Stimulated activated CD8-positive, alpha-beta memory T cell treated with anti-CD3 and anti-CD28 coated beads, Interleukin-7, amount 100 ng/mL, for 1 hour (primary cell): ENCODE measurements at places on chromosomes 11 and 22.

DNA sequence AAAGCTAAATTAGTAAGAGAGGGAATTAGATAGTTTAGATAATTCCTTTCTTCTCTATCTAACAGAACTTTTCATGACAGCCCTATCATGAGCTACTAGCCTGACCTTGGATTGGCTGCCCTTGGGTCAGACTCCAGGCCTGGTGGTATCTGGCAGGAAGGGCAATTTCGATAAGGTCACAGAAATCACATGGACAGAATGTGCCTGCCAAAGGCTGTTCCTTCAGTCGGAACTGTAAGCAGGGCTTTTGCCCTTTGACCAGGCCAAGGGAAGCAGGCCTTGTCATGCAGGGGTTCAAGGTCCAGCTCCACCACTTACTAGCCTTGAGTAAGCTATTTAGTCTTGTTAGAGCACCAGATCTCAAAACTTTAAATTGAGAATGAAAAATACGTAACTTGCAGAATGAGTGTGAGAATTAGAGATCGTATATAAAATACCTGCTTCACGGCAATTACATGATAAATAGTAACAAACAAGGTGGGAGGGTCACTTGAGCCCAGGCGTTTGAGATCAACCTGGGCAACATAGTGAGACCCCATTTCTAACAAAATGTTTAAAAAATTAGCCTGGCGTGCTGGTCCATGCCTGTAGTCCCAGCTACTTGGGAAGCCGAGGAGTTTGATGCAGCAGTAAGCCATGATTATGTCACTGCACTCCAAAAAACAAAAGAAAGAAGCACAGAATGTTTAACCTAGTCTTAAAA lies 60.8 kb upstream of the SC5D start:
- no peak for DNase-seq

DNA sequence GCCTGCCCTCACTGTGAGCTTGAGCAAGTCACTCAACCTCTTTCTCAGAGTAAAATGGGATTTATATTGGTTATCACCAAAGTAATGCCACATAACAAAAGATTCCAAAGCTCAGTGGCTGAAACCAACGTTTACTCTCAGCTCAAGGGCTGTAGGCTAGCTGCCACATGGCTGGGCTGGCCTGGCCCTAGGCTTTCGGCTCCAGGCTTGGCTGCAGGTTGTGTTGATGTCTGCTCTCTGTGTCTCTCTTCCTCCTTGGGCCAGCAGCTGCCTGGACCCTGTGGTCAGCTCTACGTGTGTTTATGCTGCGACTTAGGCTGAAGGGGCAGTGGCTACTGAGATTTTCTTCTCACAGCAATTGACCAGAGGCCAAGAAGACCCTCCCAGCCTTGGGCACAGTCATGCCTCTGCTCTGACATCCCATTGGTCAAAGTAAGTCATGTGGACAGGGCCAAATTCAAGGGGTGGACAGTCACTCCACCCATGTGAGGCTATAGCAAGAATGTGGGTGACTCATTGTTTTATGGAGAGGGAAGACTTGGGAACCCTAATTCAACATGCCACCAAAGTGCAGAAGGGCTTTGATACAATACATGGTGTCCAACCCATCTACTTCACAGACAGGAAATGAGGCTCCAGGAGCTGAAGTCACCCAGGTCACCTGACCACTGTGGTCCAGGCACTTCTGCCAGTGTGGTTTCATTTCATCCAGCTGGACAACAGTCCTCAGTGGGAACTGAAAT lies 90.6 kb downstream of the TSPAN18 start:
- no peak for DNase-seq

DNA sequence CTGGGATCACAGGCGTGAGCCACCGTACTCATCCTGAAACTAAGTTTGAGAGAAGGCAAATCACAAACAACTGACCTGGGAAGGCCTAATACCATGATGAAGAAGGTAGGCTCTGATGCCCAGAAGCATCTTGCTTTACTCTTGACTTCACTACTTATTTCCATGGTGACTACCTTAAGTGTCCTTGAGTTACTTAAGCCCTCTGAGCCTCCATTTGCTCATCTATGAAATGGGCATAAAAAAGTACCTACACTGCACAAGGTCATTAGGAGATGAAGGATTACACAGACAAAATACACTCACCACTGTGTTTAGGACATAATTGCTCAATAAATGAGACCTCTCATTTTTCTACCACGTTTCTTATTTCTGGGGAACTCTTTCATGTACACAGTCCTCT lies 27.9 kb downstream of the EIF4ENIF1 start:
- no peak for DNase-seq

- DNase-seq: no peak
Observed at GRCh38 chr22:49142891-49143290, 684.8 kb downstream of the BRD1 start.

DNA sequence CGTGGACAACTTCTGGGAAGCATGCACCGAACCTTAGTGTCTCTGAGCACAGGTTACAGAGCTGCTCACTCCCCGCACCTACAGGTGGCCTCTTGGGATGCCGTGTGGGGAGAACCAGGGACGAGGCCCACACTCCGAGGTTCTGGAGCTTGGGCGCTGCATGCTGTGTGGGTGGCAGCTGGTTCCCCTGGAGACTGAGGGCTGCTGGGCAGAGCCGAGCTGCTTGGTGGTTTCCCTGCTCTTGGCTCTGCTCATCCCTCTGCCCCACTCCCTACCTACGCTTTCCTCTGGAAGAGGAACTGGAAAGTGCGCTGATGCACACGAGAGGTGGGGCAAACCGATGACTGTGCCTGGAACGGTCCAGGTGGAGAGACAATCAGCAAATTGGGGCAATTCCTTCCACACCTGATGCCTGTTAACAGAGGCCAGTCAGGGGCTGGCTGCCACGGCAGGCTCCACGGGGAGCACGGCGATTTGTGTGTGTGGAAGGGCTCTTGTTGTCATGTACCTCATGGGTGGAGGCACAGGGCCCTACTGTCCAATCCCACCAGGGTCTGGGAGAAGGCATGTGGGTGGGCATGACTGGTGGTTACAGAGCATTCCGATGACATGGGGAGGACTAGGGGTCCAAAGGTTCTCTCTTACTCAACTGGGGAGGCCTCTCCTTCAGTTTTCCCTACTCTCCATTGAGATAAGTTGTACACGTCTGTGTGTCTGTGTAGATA lies 60.9 kb downstream of the ST14 start:
- no peak for DNase-seq

DNA sequence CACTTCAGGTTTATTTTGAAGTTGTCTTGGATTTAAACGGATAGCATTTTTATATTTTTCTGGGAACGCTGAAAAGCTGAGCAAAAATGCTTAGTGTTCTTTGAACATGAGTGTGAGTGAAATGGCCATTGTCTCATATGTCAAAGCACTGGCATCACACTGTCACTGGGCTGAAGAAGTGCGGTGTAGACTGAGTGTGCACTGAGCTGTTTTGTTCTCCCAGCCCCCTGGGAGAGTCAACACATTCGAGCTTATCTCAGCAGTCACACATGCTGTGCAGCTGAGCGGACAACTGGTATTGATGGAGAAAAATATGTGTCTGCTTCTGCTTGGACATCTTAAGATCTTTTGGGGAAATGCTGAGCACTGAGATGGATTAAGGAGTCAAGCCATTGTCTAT lies 90.8 kb downstream of the TECTA start:
- no peak for DNase-seq

GRCh38 chr22:40443732-40444131 lies 73.3 kb downstream of the SGSM3 start:
- DNase-seq: no peak

GRCh38 chr11:109970516-109971183 lies 122.5 kb upstream of the ZC3H12C start:
- DNase-seq: no peak

DNA sequence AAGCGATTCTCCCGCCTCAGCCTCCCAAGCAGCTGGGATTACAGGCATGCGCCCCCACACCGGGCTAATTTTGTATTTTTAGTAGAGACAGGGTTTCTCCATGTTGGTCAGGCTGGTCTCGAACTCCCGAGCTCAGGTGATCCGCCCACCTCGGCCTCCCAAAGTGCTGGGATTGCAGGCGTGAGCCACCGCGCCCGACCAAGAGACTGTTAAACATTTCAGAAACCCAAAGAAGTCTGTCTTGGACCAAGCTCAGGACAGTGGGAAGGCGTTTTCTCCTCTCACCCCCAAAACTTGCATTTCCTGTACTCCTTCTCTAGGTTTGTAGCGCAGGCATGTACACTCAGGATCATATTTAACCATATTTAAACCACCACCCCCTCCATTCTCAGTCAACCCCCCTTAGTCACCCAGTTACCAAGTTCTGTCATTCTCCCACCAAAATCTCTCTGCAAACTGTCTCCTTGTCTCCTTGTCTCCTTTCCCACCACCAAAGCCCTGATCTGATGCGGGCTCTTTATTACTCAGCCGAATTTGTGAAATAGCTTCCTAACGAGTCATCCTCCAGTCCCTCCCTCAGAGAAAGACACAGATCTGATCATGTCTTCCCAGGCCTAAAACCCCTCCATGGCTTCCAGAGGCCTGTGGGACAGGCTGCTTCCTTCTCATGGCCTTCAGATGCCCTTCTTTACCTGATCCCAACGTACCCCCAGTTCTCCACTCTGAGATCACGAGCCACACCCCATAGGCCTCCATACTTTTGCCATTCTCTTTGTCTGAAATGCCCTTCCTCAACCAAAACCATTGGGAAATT lies 29.0 kb upstream of the CREB3L1 start:
- no peak for DNase-seq

DNA sequence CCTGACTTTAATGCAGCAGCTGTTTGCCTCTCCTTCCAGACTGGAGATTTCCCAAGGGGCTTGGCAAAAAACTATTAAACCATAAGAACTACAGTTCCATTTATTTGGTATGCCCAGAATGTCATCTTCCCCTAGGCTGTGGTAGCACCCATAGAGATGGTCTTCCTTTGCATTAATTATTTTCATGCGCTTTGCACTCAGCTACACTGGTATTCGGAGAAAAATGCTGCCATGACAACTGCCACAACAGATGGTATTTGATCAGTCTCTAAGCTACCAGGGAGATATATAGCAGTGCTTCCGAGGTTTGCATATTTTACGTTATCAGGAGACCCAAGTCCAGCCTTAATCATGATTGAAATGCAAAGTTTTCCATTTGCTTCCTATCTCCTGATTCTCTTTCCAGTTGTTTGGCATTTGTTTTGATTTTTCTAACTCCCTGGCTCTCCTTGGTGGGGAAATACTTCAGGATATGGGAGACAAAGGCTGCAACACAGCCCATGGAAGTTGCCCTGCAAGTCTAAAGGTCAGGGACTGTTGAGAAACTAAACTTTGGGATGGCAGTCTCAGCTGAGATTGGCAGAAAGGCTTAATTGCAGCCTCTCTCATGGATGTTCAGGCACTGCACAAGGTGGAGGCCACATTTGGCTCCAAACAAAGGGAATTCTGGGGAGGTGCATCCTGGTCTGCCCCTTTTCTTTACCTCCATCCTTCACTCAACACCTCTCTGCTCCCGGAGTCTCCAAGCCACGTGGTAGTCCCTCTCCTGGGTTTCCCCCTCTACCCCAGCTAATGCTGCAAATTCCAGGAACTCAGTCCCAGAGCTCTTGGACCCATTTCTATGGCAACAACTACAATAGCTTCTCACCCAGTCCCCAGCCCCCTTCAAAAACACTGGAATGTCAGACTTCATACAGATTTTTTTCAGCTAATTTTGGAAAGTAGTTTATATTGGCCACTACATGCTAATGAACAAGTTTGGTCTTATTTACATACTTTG lies 151.8 kb downstream of the NAV2 start:
- no peak for DNase-seq

GRCh38 chr11:28514391-28514790 lies 406.2 kb downstream of the METTL15 start:
- DNase-seq: no peak

DNA sequence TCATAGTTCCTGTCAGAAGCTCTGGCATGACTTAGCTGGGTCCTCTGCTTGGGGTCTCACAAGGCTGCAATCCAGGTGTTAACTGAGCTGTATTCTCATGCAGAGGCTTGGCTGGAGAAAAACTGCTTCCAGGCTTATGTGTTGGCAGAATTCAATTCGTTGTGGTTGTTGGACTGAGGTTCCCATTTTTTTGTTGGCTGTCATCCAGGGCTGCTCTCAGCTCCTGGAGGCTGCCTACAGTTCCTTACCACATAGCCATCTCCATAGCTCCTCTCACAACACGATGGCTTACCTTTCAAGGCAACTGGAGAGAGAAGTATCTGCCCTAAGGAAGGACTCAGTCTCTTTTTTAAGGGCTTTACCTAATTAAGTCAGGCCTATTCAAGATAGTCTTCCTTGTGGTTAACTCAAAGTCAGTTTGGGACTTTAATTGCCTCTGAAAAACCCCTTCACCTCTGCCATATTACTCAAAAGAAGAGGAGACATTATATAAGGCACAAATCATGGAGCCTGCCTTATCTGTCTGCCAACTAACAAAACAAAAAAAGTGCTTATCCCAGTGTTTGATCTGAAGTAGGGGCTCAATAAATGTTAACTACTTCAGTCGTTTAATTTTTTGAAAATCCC lies 35.2 kb downstream of the OR2AG2 start:
- DNase-seq: no peak

GRCh38 chr22:38451404-38451803 lies 3.6 kb downstream of the KCNJ4 start:
- no peak for DNase-seq

DNA sequence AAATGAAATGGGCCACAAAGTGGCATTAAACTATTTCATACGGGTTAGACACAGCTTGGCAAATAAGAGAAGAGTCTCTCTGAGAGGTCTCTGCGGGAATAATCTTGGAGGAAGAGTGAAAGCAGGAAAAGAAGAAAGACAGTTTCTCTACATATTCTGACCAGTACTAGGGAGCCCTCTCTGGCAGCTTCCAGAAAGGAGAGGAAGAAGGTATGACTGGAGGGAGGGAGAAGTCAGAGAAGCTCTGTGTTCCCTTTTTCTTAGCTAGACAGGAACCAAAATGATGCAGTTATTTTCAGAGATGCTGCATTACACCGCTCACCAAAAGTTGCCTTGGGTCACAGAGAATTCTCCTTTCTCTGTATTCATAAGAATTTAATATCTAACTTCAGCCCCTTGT lies 382.1 kb downstream of the KCNA4 start:
- no peak for DNase-seq

- no peak for DNase-seq
Observed at GRCh38 chr11:8100158-8100557, 19.1 kb downstream of the TUB start.

GRCh38 chr22:35587447-35587870 lies 29.7 kb downstream of the MB start:
- DNase-seq: no peak

GRCh38 chr11:75031771-75032549 lies 43.2 kb downstream of the NEU3 start:
- no peak for DNase-seq

DNA sequence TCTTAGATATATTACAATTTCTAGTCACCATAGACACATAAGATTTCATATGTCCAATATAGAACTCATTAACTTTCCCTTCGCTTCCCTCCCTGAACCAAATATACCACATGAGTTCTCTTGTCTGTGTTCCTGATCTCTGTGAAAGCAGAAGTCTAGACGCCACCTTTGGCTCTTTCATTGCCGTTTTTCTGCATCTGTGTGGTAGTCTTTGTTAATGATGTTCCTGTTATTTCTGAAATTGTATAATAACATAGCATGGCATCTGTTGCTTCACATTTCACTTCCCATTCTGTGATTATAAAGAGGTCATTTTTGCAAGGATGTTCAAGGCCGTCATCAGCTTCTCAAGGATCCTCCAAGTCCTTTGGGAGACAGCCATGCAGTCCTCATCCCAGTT lies 58.5 kb downstream of the NCAM1 start:
- DNase-seq: no peak

GRCh38 chr11:2816523-2816922 lies 69.1 kb downstream of the CDKN1C start:
- no peak for DNase-seq
